Activated CD4-positive, alpha-beta T cell treated with anti-CD3 and anti-CD28 coated beads, Interleukin-2, amount 50 U/mL, for 48 hours (primary cell): ENCODE measurements at places on chromosomes 1 and 21.

GRCh38 chr1:10057343-10057742 is 24.6 kb downstream of the UBE4B start:
- DNase-seq = no peak

- DNase-seq = no peak
Measured at GRCh38 chr1:84286071-84286470, 15.4 kb upstream of the SAMD13 start.

- no peak for DNase-seq
Measured at GRCh38 chr21:24112020-24112419, 1495.3 kb downstream of the MRPL39 start.

- peak; percentile 79 for DNase-seq
Measured at GRCh38 chr1:19336543-19336942, 24.4 kb downstream of the SLC66A1 start.

DNA sequence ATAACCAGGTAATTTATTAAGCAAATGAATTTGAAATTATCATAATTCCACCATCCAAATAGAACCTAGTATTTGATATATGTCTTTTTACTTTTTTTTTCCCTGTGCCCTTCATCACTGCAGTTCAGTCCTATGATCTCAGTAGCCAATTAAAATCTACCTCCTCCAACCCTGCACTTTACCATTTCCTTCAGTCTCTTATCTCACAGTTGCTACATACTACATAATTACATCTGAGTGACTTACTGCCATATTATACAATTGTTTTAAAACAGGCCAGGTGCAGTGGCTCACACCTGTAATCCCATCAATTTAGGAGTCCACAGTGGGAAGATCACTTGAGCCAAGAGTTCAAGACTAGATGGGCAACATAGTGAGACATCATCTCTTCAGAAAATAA is 73.2 kb downstream of the PRKACB start:
- DNase-seq = no peak

GRCh38 chr1:171819946-171820345 is 21.4 kb upstream of the DNM3 start:
- DNase-seq = no peak

- DNase-seq = no peak
Measured at GRCh38 chr1:60952612-60953111, 129.7 kb upstream of the NFIA start.

DNA sequence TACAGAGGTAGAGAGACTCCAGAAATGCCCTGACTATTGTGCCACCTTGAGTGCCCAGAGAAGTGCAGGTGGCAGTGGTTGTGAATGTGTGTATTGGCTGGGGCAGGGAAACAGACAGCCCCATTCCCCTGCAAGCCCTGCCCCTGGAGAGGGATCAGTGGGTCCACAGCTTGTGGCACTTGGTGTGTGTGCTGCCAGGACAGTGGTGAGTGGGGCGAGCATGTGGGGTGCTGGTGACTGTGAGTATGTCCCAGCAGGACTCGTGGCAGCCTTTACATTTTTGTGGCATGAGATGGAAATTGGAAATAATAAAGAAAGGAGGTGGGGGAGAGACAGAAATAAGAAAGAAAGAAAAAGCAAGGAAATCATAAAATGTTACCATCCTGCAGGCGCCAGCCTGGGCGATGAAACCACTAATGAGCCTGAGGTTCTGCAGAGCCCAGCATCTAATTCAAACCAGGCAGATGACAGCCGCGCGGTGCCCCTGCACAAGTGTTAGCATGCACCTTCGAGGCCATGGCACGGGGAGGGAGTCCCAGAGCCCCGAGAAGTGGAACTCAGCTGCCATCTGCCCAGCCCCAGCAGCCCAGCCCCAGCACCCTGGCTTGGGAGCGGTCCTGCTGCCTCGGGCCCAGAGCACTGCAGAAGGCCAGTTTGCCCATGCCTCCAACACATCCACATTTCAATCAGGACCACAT is 49.1 kb upstream of the ZBTB40 start:
- no peak for DNase-seq

- DNase-seq = no peak
Measured at GRCh38 chr1:40029608-40030007, 10.9 kb upstream of the CAP1 start.

DNA sequence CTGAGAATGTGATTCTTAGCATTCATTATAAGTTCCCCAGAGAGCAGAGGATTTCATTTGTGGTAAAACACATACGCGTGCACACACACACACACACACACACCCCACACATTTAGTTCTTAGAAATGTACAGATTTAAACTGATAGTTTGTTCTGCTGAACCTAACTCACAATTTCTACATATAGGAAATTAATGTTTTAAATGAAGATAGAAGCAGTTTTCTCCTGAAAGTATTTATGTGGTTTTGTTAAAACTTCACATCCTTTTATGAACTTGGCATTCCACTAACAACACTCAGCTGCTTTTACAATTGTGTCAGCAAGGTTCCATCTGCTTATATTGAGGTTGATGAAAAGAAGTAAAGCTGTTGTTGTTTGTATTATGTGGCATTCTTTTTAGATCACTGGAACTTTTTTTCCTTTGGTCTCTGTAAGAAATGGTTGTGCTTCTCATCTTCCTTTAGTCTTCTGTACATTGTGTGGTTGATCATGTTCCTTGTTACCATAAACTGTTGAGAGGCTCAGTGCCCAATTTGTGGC is 41.6 kb downstream of the AK4 start:
- DNase-seq = no peak

- DNase-seq = no peak
Measured at GRCh38 chr1:222955964-222956363, 141.1 kb downstream of the DISP1 start.

DNA sequence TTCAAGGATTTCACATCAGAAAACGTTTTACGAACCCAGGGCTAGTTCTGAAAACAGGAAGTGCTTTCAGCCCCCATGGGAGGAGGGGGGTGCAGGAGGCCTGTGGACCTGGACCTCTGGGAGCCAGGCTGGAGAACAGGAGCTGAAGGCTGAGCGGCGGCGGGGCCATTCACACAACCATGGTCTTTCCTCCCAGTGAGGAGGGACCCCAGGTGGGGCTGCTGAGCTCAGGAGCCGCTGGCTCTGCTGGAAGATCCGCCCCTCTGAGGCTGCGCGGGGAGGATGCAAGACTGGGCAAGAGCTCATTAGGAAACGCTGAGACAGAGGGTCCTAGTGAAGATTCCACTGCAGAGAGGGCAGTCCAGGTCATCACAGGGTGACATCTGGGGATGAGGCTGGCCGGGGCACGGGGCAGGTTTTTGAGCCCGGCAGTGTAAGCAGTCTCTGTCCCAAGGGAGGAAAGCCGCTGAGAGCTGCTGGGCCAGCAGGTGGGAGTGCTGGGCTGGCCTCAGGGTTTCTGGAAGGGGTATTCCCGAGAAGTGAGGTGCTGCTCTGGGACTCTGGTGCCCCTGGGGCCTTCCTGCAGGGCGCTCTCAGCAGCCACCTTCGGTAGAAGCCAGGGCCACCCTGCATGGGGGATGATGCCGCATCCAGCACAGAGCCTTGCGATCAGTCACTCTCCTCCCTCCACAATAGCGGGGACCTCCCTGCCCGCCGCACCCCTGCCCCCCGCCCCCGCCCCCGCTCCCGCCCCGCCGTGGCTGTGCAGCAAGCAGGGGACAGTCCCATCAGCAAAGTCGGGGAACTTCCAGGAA is 7.5 kb downstream of the MX2 start:
- DNase-seq = peak; percentile 47

DNA sequence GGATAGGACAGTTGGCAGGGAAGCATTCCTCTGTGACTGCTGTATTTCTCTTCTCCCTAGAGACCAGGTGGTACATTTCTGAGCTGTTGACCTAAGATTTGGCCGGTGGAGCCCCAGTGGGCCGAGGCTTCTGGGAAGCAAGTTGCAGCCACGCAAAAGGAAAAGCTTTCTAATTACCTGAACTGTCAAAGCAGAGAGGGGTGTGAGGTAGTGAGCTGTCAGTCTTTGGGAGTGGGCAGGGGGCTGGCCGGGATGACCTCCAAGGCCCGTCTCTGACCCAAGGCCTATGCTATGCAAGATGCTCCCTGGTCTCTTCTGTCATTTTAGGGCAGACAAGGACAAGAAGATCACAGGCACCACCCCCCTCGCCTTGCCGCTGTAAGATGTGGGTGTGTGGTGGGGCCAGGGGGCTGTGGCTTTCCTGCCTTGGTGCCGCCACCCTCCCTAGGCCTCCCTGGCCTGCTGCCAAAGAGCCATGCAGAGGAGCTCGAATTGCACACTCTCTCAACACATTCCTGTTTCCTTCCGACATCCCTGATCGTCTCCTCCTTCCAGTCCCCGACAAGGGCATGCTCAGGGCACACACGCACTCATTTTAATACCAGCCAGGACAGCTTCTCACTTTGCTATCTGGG is 7.7 kb downstream of the PADI1 start:
- peak; percentile 56 for DNase-seq

- no peak for DNase-seq
Measured at GRCh38 chr21:17602874-17603273, 9.8 kb downstream of the BTG3 start.

DNA sequence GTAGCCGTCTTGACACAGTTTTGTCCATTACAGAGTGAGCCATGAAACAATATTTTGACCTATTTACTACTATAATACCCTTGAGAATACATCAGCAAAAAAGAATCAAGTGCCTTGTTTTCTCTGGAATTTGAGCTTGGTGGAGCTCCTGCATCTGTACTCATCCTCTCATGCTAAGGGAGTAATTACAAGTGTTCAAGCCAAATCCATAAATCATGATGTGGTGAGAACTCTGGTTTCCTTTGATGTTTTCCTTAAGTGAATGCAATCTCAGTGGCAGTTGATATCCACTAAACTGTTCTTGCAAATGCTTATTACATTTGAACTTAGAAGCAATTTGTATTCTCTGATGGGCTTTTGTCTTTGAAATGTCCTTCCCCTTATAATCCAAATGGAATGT is 824.6 kb upstream of the TMPRSS15 start:
- DNase-seq = no peak

- DNase-seq = no peak
Measured at GRCh38 chr1:61825393-61825792, 83.1 kb downstream of the PATJ start.

DNA sequence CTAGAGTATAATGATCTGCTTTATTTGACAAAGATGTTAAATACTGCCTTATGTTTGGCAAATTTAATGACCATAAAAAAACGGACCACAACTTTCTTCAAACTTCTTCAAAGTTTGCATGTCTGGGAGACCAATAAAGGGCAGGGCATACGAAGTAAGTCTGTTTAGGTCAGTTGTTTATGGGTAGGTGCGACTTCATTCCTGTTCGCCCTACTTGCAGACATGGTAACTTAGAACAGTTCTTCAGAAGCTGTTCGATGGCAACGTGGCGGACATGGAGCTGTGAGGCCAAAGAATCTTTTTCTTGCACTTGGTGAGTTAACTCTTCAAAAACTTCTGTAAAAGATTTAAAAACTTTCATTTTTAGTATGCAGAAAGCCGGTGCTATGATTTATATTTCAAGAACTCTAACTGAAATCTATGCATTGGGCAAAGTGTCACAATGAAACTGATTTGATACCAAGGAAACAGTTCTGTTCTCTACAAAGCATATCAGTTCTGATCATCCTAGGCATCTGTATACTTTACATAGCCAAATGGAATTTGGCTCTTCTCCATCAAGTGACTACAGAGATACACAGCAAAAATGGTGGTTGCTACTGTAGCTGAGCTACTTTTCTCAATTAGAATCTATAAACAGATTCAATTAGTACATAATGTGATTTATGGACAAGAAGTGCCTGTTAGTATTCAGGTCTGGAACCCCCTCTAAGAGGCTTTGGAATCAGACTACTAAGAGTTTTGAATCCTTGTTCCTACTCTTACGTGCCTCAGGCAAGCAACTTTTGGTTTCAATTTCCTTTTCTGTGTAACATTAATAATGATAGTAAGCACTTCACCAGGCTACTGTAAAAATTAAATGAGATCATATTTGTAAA is 25.7 kb downstream of the C21orf91 start:
- no peak for DNase-seq

- DNase-seq = peak; percentile 34
Measured at GRCh38 chr1:67735806-67736627, 51.0 kb downstream of the GADD45A start.

DNA sequence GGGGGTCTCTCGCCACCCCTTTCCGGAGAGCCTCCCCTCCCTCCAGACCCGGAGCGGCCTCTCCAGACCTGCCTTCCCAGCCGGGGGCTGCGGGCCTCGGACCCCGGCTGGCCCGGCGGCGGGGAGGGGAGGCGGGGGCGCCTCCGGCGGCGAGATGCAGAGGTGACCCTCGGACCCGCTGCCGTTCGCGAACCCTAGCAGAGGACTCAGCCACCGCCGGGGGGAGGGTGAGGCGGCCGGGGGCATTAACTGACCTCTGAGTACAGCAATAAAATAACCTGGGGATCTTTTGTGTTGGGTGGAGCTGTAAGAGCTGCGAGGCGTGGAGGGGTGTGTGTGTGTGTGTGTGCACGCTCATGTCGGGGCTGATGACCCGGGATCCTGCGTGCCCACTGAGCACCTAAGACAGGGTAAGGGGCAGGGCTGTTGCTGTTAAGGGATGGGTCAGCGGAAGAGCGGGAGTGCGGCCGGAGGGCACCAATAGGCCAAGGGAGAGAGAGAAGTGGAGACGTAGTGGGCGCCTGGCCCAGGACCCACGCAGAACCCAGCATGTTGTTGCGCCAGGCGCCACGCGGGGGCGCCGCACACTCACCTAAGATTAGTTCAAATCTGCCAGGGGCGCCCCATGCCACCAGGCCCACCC is 6.3 kb downstream of the HAPLN2 start:
- DNase-seq = peak; percentile 68

DNA sequence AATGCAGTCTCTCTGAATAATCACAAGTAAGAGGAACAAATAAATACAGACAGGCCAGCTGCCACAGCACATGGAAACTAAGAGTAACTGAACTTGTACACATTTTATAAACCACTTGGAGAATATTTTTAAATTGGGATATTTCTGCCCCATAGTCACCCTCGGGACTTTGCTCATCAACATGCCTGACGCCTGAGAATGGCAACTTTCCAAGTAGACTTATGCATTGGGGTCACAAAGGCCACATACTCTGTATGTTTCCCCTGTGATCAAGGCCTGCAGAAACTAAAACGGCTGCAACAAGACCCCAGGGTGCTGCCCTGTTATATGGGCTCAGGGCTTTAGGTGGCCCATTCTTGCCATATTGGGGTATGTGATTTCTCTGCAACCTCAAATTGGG is 38.3 kb upstream of the GJA5 start:
- DNase-seq = no peak

DNA sequence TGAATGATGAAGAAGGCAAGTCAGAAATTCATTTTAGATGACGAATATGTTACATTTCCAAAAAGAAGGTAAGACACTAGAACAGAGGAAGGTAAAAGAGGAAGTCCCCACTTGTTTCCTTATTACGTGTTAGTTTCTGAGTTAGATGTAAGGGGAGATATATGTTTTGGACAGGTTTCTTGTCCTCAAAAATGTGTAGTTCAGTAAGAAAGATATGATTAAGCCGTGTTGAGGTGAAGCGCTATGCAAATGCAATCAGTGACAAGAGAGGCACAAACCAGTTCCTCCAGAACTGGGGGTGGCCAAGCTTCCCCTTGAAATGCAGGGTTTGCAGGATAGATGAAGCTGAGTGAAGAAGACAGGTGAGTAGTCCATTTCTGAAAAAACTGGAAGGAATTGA is 293.3 kb upstream of the RUNX1 start:
- peak; percentile 45 for DNase-seq
